ENCODE measurements at places on chromosomes 16 and 17.
A peak's percentile ranks its signal among the peaks of the same experiment; 100 is the strongest.

DNA sequence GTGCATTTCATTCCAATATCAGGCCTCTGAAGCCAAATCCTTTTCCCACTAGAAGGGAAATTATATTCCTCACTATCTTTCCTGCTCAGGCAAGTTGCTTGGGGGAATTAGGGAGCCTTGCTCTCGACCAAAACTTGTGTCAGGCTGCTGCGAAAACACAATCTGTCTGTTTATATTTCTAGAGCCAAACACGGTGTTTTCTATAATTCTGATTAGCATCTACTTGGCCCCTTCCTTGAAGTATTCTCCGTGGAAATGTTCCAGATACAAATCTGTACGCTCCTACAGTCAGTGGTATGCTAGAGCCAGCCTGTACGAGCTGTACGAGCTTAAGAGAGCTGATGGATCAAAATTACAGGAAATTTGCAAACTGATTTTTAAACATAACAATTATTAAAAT lies 299.3 kb upstream of the SALL1 start:
- DNase-seq = no peak

- no peak for DNase-seq
These were observed 1.7 kb downstream of the YBX2 start for GRCh38 chr17:7292729-7293128.

DNA sequence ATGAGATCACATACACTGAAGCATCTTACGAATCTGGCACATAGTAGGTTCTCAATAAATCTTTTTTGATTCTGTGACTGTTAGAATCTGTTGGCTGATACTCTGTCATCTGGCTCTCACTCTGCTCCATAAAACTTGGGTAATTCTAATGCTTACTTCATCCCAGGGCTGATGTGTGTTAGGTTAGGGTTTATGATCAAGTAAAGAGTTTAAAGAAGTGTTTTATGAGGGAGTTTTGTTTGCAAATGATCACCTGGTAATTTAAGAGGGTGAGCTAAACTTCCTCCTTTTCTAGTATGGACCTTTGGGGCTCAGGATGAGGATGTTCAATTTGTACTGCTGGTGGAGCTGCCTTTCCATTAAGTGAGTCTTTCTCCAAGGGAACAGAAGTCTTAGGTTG lies 364.1 kb downstream of the WWOX start:
- no peak for DNase-seq

DNA sequence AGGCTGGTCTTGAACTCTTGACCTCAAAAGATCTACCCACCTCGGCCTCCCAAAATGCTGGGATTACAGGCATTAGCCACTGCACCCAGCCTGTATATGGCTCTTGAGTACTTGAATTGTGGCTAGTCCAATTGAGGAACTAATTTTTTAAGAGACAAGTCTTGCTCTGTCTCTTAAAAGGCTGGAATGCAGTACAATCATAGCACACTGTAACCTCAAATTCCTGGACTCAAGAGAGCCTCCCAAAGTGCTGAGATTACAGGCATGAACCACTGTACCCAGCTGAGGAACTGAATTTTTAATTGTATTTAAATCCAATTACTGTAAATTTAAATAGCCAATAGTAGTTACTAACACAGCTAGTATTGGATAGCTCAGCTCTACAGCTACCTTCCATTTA lies 50.6 kb downstream of the MED13 start:
- DNase-seq = no peak

DNA sequence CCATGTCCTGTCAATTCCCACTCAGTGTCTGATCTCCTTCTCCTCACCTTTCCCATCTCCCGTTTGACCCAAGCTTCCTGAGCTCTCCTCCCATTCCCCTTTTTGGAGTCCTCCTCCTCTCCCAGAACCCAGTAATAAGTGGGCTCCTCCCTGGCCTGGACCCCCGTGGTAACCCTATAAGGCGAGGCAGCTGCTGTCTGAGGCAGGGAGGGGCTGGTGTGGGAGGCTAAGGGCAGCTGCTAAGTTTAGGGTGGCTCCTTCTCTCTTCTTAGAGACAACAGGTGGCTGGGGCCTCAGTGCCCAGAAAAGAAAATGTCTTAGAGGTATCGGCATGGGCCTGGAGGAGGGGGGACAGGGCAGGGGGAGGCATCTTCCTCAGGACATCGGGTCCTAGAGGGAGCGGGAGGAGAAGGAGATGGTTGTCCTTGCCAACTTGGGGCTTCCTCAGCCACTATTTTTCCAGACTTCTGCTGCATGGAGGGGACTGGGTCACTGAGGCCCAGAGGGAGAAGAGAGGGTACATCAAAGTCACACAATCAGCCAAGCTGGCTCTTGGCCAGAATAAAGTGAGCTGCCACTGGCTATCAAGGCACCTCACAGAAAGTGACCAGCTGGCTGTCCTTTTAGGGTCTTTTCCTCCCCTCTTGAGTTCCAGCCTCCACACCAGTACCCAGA lies 1.9 kb upstream of the TBC1D10B start:
- no peak for DNase-seq

GRCh38 chr17:40588552-40588951 lies 23.3 kb upstream of the CCR7 start:
- DNase-seq = no peak

GRCh38 chr16:50709061-50709684 lies 15.8 kb downstream of the NOD2 start:
- no peak for DNase-seq

DNA sequence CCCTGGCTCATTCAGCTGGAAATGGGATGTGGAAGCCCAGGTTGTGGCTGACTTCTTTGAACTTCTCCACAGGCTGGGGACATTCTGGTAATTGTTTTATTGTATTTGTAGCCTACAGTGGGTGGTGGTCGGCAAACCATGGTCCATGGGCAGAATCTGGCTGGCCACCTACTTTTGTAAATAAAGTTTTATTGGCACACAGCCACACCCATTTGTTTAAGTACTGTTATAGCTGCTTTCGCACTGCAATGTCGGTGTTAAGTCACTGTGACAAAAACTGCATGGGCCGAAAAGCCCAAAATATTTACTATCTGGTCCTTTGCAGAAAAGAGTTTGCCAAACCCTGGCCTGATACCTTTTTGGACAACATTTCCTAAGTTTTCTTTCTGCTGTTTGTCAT lies 86.2 kb downstream of the NTN1 start:
- no peak for DNase-seq

- DNase-seq = no peak
These were observed 17.5 kb downstream of the TRIM25 start for GRCh38 chr17:56896217-56896967.

- no peak for DNase-seq
These were observed 6.6 kb upstream of the SUPT4H1 start for GRCh38 chr17:58358408-58359172.

DNA sequence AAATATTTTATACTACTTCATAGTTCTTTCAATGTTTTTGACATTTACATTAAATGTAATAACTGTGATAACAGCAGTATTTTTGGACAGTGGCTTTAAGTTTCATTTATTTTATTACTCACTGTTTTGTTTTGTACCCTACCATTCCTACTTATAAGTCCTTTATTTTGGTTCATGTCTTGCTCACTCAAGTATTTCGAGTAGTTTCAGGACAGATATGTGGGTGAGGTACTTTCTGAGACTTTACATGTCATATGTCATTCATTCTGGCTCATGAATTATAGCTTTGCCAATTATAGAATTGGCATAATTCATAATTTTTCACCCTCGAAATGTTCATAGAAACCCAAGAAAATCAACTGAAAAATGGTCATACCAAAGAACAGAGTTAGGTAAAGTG lies 44.4 kb downstream of the PIK3R5 start:
- no peak for DNase-seq

GRCh38 chr16:71383054-71383773 lies 24.7 kb downstream of the CALB2 start:
- peak; percentile 39 for DNase-seq

DNA sequence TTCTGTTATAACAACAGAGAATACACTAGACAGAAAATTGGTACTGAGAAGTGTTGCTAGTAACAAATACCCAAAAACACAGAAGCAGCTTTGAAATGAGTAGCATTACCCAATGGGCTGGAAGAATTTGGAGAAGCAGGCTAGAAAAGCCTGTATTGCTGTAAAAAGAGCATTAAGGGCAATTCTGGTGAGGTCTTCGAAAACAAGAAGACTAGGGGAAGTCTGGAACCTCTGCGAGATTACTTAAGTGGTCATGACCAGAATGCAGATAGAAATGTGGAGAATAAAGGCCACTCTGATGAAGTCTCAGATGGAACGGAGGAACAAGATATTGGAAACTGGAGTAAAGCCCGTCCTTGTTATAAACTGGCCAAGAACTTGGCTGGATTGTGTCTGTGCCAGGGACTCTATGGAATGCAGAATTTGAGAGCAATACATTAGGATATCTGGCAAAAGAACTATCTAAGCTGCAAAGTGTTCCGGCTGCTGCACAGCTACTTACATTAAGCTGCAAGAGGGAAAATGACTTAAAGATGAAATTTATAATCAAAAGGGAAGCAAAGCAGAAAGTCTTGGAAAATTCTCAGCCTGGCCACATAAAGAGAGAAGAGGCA lies 44.9 kb upstream of the PEMT start:
- DNase-seq = no peak

DNA sequence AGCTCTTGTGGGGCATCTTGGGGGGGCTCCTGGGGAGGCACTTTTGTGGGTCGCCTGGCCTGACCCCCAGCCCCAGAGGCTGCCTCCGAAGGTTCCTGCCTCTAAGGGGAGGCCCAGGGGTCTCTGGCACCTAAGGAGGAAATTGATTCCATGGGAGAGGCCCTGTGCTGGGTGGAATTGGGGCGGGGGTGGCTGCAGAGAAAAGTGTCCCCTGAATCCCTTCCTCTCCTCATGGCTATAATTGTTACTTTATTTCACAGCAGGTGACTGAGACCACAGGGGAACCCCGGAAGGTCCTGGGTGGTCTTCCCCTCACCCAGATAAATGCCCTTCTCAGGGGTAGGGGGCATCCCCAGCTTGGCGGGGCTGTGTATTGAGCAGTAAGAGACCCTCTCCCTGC lies 3.1 kb downstream of the GLIS2 start:
- DNase-seq = no peak

DNA sequence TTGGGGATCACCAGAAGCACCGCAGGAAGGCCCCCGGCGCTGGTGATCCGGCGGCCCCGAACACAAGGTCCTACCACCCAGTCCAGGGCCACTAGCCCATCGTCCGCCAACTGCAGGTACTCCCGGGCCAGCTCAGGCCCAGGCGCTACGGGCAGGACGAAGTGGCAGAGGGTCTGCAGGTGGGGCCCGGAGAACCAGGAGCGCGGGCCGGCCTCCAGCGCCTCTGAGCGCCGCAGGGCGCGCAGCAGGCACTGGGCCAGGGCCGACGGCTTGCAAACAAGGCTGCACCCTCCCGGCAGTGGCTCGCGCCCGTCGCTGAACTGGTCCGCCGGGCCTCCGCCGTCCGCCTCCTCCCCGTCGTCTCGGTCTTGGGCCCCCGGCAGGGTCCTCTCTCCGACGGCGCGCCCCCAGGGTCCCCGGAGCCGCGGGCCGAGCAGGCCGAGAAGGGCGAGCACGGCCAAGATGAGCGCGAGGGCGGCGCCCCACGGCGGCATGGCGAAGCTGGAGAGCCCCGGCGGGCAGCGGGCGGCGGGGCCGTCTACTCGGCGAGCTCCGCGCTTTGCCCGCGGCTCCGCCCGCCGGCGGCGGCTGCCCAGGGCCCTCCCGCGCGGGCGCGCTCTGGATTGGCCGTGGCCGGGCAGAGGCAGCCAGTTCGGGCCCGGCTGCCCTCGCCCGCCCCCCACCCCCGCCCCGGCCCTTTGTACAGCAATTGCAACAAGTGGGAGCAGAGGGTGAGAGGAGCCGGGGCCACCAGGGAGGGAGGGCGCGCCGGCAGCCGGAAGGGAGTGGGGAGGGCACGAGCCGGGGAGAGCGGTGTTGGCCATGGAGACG lies at the start of gene ABHD15:
Gene ABHD15 (minus strand): TSS at position 565 of the 831 bp plus-strand sequence. CDS start 71 bp downstream, at position 494.
- peak; percentile 43 for DNase-seq

DNA sequence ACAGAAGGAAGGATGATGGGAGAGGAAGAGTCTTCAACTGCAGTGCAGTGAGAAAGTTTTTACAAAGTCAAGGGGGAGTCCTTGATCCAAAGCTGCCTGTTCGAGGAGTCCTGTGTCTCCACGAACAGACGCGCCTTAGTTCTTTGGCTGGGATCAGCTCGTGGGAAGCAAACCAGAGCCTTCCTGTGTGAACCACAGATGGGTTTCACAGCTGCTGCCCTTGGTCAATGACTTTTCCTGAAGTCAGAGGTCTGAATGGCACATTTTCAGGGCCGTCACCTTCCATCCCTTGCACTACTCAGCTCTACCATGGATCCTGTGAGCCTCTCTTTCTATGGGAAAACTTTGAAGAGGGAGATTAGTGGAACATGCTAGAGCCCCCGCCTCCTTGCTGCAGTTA lies 4.2 kb upstream of the SBK1 start:
- no peak for DNase-seq

GRCh38 chr17:58245428-58246103 lies 7.2 kb downstream of the LPO start:
- peak; percentile 11 for DNase-seq

- no peak for DNase-seq
These were observed 3.3 kb downstream of the DOK4 start for GRCh38 chr16:57482845-57483545.

- peak; percentile 11 for DNase-seq
These were observed 191.1 kb upstream of the CIBAR2 start for GRCh38 chr16:85303354-85303883.

DNA sequence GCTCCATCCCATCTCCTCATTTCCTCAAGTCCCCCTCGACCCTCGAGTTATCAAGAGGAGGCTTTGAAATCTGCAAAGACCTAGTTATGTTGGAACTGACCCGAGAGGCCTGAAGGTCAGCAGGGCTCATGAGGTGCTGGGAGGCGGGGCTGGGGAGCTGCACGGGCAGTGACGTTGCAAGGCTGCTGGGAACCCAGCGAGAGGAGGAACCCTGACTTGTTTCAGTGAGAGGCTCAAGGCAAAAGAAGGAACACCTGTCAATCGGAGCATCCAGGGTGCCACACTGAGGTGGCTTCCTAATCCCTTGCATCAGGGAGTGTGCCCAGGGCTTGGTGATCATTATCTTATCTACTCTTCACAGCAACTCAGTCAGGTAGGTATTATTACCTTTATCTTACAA lies 86.9 kb downstream of the CDH11 start:
- DNase-seq = no peak

DNA sequence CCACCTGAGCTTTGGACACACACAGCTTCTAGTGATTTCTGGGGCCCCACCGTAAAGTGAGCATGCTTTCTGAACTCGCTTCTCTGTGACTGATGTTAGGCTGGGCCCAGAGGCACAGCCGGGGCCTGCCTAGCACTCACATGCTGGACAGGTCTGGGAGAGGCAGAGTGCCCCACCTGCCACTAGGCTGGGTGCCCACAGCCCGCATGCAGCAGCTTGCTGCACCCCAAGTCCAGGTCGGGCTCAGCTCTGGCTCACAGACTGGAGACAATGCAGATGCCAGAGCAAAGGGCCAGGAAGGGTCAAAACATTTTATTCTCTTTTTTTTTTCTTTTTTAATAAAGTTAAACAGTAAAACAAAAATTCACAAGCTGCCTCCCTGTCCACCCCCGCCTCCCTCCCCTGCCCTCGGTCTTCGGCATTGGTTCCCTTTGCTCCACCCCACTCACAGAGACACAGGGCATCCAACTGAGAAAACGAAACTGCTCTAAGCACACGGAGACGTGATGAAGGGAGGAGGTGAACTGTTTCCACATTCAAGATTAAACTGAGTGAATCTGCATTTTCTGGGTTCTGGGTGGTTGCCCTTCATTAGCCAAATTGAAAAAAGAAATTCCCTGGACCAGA lies 9.7 kb downstream of the CNP start:
- DNase-seq = peak; percentile 30
